Astrocyte (in vitro differentiated cells and primary cell): ENCODE measurements at places on chromosomes 2 and 18. TPM values are rescaled to one million over a fixed set of nuclear protein-coding genes. Genes with fewer than 3 reads are reported as not detected.

The MC5R gene
- 0.26 and 0.57 TPM in 2 replicates for total RNA-seq

The GNAL gene
- 3.6 and 4.5 TPM in 2 replicates for total RNA-seq

The IKZF2 gene
- 9.9 and 15.5 TPM in 2 replicates for total RNA-seq

The TMEM214 gene
- total RNA-seq, result 93.5 and 108 TPM in 2 replicates

The GCG gene
- not detected in 2 replicates for total RNA-seq

The RNF103 gene
- 21.4 and 21.5 TPM in 2 replicates for total RNA-seq
